CD4-positive, alpha-beta T cell treated with Interleukin-4 for 4 hours (primary cell): ENCODE measurements at places on chromosomes 1 and 21.
A peak's percentile ranks its signal among the peaks of the same experiment; 100 is the strongest.

DNA sequence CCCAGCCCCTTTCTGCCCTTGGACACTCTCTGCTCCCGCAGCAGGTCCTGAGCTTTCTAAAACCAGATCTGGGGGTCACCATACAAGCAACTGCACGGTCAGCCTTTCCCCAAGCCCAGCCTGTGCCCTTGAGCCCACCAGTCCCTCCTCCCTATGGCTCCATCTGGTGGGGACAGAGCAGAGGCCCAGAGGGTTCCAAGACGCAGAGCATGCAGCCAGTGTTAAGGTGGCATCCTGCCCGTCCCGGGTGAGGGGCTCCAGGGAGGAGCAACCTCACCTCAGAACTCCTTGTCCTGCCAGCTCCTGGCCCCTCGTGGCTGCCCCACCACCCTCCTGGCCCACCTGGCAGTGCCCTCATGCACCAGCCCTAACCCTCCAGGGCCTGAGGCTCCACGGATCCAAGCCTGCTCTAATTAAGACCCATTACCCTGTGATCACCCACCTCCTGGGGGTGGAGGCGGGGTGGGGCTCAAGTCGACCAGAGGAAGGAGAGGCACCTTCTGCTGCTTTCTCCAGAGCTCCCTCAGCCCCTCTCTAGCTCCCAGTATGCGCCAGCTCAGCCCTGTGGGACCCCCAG lies 8.5 kb downstream of the CHD5 start:
- DNase-seq, result no peak

GRCh38 chr1:176157995-176158394 lies 49.1 kb downstream of the COP1 start:
- DNase-seq, result no peak

DNA sequence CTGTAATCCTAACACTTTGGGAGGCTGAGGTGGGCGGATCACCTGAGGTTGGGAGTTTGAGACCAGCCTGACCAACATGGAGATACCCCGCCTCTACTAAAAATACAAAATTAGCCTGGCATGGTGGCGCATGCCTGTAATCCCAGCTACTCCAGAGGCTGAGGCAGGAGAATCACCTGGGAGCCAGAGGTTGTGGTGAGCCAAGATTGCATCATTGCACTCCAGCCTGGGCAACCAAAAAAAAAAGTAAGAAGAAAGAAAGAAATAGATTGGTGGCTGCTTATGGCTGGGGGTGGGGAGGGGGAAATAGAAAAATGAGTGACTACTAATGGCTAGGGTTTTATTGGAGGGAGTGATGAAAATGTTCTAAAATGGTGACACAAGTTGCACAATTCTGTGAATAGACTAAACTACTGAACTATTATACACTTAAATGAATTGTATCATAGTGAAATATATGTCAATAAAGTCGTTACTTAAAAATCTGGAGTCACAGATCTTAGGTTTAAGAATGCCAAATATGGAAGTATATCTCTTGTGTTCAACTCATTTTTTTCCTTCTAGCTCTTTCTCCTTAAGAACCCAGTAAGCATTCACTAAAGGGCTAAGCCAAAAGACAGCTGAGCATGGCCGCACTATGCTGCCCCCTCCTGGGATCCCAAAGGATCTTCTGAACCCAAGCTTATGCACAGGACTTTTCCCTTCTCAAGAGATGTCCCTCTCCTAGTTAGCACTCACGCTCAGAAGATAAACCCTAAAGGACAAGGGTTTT lies 3.2 kb upstream of the NPL start:
- peak; percentile 46 for DNase-seq

DNA sequence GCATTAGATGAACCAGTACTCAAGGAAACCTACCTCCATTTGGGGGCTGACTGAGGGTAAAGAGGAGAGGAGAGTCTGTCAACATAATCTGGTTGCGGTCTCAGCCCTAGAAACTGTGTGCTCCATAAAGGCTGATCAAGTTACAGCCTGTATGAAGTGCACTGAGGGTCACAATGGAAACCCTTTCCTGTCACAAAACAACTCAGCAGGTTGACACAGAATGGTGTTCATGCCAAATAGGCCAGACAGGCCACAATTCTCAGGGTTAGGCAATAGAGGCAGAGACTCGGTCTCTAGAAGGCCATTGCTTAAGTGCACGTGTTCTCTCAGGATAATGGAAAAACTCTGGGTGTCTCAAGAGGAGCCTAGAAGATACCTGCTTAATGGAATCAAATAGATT lies 4.1 kb upstream of the ANKRD35 start:
- DNase-seq, result no peak

- DNase-seq, result no peak
Observed at GRCh38 chr1:219533280-219533679, 79.6 kb downstream of the ZC3H11B start.

DNA sequence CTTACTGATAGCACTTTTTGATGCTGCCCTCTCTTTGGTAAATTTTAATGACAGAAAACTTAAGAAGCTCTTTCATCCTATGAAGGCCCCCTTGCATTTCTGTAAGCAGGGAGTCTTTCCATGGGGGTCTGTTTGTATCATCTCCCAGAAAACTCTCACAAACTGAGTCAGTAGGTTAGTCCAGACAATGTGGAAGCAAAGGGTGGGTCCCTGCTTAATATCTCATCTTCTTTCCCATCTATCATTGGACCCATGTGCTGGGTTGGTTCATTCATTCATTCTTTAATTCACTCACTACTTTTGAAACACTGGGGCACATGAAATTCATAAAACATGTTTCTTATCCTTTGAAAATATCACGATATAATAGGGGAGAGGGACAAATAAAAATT lies 164.3 kb downstream of the NTMT2 start:
- no peak for DNase-seq

- DNase-seq, result no peak
Observed at GRCh38 chr1:235450886-235451483, 53.3 kb downstream of the B3GALNT2 start.

DNA sequence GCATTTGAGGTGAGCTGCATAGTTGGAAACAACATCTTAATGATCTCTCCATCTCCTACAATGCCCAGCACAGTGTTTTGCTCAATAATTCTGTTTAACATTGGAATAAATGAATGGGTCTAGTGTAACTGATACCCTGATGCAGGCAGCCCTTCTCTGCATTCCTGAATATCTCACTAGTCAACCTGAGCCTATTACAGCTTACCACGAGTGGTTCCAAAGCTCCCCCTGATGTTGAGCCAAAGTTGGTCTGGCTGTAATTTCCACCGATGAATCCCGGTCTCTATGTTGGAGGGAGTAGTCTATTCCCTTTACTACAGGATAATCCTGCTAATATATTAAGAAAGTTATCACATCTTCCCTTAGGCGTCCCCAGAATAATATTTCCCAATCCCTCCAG lies 63.8 kb downstream of the ZBTB18 start:
- DNase-seq, result no peak

- no peak for DNase-seq
Observed at GRCh38 chr1:53065391-53065790, 3.4 kb downstream of the PODN start.

GRCh38 chr1:206463137-206463536 lies 7.1 kb upstream of the IKBKE start:
- DNase-seq, result peak; percentile 35

GRCh38 chr1:240487493-240487892 lies 124.5 kb downstream of the GREM2 start:
- DNase-seq, result no peak

DNA sequence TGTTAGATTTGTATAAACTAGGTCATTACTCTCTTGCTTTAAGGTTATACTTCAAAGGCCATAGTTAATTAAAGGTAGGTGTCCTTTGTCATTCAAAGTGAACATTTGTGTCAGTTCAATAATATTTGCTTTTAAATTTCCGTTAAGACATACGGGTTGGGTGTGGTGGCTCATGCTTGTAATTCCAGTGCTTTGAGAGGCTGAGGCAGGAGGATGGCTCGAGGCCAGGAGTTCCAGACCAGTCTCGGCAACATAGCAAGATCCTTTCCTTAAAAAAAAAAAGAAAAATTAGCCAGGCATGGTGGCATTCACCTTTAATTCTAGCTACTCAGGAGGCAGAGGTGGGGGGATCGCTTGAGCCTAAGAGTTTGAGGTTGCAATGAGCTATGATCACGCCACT lies 80.4 kb downstream of the KIF26B start:
- no peak for DNase-seq

- no peak for DNase-seq
Observed at GRCh38 chr1:47495176-47495713, 57.4 kb downstream of the FOXD2 start.

- peak; percentile 66 for DNase-seq
Observed at GRCh38 chr1:1040004-1040991, 20.4 kb downstream of the AGRN start.

DNA sequence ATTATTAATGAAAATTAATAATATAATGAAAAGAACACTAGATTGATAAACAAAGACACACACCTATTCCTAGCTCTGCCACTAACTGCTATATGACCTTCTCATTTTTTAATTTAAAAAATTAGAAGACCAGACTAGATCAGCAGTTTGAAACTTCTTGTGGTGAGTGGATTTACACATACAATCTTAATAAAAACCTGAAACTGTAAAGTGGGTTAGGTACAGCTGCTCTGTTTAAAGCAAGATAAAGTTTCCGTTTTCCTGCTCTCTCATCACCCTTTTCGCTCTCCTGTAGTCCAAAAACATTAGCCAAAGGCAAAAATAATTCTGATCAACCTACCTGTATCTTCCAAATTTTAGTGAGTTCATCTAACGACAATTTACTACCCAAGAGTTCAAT lies 58.6 kb downstream of the USP24 start:
- DNase-seq, result no peak

GRCh38 chr1:59994302-59995198 lies 68.0 kb upstream of the CYP2J2 start:
- no peak for DNase-seq

DNA sequence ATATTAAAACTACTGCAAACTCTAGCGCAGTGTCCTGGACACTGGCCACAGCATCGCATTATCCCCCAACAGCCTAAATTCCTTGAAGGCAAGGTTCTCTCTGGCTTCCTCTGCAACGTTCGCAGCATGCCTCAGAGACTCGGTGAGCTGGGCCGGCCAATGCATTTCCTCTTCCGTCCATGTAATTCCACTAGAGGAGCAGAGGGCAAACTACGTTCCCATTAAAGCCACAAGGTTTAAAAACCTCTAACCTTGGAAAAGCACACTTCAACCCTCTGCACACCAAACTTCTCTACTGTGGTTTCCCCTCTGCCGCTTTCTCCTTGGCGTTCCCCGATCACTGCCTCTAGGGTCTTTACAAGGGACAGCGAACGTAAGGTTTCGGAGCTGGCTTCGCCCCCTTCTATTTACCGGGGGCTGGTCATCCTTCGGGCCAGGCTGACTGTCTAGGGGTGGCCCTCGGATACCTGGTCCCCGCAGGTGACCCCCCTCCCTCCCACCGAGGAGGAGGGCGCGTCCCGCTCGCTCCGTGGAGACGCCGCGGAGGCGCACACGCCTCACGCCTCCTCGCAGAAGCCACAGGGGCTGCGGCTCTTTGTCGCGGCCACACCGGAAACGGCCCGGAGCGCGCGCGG lies 456 bp upstream of the SMYD2 start:
- DNase-seq, result no peak

DNA sequence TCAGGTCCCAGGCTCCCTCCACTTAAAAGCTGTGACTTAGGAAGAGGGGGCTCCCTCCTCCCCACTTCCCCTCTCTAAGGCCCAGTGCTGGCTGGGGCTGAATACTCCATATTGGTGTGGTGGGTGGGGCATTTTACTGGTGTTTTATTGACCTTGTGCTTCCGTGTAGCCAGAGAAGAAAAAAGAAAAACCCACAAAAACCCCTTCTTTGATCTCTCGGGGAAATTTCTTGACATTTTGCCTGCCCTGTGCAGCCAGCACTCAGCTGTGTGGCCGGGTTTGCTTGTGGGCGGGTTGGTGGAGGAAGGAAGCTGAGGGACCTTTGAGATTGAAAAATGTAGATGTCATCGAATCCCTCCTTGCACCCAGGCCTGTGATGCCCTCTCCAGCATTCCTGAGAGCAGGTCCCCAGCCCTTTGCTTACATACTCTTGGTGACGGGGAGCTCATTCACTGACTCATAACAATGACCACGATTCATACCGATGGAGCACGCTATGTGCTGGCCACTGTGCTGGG lies 24.8 kb downstream of the TNFRSF8 start:
- DNase-seq, result peak; percentile 50

GRCh38 chr1:246597340-246597739 lies 31.1 kb downstream of the CNST start:
- DNase-seq, result no peak

GRCh38 chr21:33317786-33318486 lies 6.8 kb upstream of the IFNAR1 start:
- DNase-seq, result no peak

- peak; percentile 5 for DNase-seq
Observed at GRCh38 chr1:165114022-165114888, 242.3 kb downstream of the LMX1A start.

DNA sequence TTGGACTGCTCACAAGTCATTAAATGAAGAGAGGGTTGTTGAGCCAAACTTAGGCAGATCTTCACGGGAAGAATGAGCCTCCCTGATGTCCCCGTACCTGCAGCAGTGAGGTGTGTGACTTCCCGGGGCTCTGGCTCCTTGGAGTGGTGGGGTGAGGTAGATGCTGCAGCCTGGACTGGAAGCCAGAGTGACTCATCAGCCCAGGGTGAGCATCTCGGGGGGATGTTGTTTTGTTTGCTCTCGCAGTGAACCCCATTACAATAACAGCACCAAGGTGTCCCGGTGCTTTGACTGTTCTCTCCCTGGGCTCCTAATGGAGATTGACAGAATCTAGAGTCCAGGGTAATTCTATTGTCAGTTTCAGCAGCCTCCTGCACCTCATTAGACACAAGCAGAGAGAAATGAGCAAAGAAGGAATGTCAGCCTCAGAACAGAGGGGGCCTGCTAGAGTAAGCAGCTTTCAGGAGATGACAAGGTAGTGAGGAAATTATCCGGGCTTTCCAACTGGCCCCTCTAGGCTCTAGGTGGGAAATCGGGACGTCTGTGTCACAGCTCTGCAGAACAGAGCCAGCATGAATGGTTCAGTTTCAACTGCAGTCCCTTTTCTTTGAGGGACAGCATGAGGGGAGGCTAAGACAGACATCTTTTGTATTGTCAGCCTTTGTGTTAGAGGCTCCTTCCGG lies 36.0 kb upstream of the LRRN2 start:
- no peak for DNase-seq

DNA sequence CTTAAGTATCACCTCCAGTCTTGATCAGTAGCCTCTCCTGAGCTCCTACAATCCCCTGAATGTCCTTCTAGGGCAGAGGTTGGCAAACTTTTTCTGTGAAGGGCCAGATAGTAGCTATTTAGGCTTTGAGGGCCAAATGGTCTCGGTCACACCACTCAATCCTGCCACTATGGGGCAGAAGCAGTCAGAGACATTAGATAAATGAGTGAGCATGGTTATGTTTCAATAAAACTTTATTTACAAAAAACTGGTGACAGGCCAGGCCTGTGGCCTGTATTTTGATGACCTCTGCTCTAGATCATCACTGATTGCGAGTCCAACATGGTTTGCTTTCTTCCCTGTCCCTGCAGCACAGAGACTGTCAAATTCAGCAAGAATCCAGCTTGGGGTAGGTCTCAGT lies 36.3 kb downstream of the LRP8 start:
- no peak for DNase-seq
